ENCODE measurements at places on chromosomes 6 and 20.

- no peak for DNase-seq
These were observed 4.2 kb downstream of the TPD52L1 start for GRCh38 chr6:125157725-125158124.

GRCh38 chr6:15399641-15400470, 154.0 kb downstream of the JARID2 start:
- DNase-seq: peak; percentile 92

GRCh38 chr20:46992640-46993035, 98.0 kb downstream of the EYA2 start:
- DNase-seq: no peak

DNA sequence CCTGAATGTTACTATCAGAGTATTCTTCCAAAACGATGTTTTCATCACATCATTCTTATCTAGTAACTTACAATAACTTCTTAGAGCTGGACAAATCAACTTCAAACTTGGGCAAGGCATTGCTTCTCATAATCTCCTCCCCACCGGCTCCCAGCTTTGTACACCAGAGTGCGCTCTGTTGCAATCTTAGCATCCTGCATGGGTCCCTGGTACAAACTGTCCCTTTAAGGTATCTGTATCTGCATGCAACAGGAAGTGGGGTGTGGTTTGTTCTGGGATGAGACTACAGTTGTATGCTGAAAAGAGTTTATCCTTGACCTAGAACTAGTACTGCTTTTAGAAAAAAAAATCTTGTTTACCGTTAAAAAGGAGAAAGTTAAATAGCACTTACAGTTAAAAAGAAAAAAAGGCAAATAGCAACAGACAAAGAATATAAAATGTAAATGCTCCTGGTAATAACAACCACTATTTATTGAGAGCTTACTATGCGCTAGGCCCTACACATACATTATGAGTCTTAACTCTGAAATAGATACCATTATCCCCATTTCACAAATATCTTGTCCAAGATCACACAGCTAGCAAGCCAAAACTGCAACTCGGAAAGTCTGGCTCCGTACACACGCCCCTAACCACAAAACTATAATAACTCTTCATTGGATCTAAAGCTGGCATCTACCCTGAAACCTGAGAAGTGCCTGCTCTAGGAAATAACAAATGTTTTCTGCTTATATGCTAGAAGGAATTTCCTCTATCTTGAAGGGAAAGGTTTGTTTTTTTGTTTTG, 9.8 kb upstream of the HECA start:
- DNase-seq: peak; percentile 8

DNA sequence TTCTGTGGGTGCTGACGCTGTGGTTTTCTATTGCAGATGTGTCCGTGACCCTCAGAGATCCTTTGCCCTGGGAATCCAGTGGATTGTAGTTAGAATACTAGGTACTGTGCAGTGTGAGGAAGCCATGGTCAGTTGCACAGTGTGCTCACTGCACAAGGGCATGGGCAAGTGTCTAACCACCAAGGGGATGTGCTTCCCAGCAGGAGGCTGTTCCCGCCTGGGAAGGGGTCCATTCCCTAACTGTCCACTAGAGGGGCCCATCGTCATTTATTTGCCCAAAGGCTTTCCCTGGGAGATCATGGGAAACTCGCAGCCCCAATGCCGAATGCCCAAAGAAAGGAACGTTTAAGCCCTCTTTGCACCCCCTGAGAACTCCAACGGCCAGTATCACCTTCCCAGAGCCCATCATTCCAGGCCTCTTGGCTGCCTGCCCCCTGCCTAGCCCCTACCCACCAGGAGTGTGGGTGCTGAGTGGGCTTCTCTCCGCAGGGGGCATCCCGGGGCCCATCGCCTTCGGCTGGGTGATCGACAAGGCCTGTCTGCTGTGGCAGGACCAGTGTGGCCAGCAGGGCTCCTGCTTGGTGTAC, 26.2 kb downstream of the SLCO4A1 start:
- DNase-seq: peak; percentile 6

GRCh38 chr20:37350649-37351574, 5.0 kb downstream of the SRC start:
- no peak for DNase-seq

DNA sequence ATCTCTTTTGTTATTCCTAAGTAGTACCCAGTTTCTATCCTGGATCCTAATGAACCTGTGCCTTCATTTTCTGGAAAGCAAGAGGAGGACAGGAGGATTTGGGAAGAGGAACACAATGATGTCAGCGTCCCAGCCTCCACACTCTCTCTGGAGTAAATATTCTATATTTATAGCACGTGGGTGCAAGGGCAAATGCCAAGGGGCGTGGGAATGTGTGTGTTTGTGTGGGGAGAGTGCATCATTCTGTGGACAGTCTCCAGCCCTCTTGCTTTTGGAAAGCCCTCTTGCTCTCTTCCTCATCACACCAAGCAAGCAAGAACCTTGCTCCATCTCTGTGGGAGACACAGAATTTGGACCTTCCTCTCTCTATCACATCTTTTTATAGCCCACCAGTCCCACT, 103.2 kb upstream of the EMILIN3 start:
- DNase-seq: no peak

DNA sequence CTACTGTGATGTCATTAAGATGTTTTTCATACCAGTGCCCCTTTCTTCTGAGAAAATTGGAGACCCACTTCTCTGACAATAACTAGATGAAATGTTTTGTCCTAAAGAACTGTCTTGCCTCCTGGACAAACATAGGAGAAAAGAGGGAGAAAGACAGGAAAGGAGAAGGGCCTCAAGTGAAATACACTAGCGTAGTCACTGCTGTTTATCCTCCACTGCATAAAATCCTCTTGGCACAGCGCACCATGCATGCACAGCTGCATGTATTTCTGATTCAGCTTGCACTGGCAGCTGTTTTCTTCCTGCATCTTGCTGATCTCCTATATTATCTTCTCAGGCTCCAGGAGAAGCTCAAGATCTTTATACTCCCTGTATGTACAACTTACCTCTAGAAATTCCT, 158.0 kb upstream of the BMP5 start:
- DNase-seq: no peak

DNA sequence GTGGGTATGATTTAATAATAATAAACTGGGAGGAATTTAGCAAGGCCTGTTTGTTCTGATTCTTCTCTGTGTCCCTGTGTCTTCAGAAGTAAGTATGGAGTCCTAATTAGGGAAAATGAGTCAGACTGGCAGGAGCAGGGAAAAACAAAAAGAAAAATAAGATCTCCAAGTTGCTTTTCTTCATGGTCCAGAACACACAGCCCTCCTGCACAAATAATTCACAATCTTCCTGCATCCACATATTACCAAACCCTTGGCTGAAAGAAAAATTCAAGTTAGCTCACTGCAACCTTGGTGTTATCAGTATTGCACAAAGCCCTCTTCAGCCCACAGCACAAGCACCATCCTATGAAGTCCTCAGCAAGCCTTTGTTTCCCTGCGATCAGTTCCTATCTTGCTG, 142.0 kb upstream of the LAMA2 start:
- DNase-seq: no peak

DNA sequence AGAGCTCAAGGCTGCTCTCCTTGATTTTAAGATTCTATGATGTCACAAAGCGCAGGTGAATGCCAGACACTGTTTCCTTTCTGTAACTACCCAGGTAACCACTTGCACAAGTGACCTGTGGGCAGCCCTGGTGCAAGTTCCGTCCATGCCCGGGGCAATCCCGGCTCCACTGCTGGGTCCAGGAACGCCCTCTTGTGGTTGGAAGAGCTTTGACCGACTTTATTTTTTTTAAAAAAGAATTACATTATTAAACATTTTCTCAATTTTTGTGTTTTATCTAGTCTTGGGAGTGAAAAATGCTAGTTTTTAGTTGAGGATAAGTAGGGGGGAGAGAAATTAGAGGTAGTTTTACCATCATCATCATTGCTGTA, 695.2 kb downstream of the QKI start:
- DNase-seq: no peak

DNA sequence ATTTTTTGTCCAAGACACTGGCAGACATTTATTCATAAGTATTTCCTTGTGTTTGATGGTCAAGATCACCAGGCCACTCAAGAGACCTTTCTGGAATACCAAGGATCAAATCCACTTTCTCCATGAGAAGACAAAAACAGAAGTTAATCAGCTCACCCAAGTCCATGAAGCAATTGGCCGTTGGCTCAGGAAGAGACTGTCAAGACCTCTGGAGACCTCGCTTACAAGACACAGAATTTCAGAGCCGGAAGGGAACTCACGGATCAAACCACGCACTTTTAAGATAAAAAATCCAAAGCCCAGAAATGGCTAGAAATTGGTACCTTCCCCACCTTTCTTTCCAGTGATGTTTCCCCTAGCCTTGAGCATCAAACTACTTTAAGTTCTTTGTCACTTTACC, 3.3 kb downstream of the TRERF1 start:
- DNase-seq: no peak

GRCh38 chr20:37943033-37943432, 40.1 kb downstream of the VSTM2L start:
- no peak for DNase-seq

DNA sequence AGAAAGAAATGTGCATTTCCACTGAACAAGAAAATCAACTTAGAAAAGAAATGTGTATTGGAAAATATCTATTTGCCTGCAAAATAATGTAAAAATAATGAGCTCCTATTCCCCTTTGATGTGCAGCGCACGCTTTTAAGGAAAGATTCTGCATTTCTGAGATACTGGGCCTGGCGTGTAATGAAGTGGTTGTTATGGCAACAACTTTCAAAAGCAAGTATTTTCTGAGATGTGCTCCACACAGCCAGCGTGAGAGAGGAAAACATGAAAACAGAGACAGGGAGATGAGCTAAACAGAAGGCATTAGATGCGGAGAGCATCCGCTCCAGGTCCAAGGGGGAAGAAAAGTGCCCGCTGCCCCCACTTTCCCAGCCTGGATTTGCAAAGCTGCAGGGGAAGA, 39.1 kb upstream of the GTSF1L start:
- no peak for DNase-seq

DNA sequence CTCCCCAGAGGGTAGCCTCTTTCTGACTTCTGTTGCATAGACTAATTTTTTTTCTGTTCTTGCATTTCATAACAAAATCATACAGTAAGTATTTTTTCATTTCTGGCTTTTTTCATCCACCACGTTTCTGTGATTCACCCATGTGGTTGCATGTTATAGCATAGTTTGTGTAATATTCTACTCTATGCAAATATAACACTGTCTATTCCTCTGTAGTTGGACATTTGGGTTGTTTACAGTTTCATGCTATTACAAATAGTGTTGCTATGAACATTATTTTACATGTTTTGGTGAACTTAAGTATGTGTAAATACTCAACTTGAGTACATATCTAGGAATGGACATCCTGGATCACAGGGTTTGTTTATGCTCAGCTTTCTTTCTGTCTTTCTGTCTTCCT, 187.2 kb upstream of the KCNG1 start:
- no peak for DNase-seq

- no peak for DNase-seq
These were observed 58.0 kb upstream of the AHI1 start for GRCh38 chr6:135555550-135555949.

- DNase-seq: no peak
These were observed 116.1 kb downstream of the JAG1 start for GRCh38 chr20:10557685-10558084.

DNA sequence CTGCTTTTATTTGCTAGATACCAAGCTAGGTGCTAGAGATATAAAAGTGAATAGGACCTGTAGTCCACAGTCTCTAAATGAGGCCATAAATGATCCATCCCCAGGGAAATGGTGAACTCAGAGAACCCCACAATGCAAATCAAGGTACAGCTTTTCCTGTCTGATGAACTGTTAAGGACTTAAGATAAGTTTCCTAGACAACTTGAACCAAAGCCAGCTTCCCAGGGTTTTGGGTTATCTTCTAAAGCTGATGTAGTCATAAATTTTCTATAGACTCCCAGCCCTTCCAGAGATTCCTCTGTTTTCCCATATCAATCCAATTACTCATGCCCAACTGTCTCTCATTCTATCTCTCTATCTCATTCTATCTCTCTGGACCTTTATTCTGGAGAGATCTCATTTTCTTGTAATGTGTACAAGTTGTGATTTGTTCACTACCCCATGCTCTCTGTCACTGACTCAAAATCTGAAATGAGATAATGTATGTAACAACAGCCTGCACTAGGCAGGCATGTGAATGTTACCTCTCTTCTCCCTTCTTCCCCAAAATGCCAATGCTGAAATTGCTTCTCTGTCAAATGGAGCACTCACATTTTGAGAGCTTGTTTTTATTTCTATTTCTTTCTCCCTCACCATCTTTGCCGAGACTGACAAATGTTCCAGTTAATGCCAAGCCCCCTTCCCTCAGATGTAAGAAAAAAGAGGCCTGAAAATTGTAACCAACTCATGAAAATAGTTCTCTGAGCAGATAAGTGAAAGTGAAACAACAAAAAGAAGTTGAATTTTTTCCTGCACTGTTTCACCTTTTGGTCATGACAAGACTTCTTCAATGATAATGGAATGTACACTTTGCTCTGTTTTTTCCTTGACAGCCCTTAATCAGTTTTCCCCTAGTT, 279.9 kb downstream of the SLC35F1 start:
- DNase-seq: no peak

GRCh38 chr20:59171986-59172385, 8.4 kb downstream of the ZNF831 start:
- DNase-seq: no peak

DNA sequence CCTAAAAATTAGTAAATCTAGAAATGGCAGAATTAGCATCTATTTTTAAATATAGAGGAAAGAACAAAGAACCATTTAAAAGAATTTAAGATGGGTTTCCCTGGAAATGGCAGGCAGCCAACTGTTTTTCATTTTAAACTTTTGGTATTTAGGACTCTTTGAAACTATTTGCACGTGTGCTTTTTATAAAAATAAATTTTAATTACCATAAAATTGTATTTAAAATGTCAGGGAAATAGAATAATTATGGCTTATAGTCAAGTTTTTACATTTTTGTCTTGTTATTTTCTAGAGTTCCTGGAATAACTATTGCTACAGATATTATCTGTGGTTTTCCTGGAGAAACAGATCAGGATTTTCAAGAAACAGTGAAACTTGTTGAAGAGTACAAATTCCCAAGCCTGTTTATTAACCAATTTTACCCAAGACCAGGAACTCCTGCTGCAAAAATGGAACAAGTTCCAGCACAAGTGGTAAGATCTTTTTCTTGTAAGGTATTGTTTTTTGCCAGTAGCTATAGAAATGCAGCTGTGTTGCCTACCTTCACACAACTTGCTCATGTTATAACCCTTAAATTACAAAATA, 528.7 kb upstream of the SOX4 start:
- DNase-seq: no peak

DNA sequence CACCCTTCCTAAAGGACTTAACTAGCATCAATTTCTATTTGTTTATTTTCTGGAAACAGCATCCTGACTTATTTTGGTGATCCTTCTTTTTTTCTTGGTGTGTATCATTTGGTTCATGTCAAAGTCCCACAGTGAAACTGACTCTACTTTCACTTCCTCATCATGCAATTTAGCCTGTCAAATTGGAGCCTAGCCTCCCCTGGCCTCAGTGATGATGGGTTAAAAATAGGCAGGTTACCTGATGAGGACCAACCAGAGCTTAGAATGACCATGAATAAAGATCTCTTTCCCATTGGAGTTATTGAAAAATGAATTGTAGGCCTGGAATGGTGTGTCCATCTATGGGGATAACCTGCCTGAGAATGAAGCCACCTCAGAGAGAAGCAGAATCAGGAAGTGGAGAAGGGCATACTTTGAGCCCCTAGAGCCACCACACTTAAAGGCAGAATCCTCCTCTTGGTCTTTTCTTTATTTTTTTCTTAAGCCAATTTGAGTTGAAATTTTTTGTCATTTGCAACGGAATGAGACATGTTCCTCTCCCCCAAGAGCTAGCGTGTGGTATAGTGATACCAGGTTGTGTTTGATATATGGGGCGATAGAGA, 105.6 kb downstream of the BTBD3 start:
- no peak for DNase-seq
